ENCODE measurements at places on chromosomes 16 and 17. TPM values are rescaled to one million over a fixed set of nuclear protein-coding genes. Genes with fewer than 3 reads are reported as not detected.

GRCh38 chr16:62950351-62950750 is 914.1 kb upstream of the CDH8 start:
- H3K36me3 ChIP-seq = no peaks in the 10 kb centered on the region
- no peaks in the 10 kb centered on the region for H3K4me1 ChIP-seq
- DNase-seq = no peak
- H3K4me3 ChIP-seq = no peak overlapping the region
- H3K27me3 ChIP-seq = no peaks in the 10 kb centered on the region

DNA sequence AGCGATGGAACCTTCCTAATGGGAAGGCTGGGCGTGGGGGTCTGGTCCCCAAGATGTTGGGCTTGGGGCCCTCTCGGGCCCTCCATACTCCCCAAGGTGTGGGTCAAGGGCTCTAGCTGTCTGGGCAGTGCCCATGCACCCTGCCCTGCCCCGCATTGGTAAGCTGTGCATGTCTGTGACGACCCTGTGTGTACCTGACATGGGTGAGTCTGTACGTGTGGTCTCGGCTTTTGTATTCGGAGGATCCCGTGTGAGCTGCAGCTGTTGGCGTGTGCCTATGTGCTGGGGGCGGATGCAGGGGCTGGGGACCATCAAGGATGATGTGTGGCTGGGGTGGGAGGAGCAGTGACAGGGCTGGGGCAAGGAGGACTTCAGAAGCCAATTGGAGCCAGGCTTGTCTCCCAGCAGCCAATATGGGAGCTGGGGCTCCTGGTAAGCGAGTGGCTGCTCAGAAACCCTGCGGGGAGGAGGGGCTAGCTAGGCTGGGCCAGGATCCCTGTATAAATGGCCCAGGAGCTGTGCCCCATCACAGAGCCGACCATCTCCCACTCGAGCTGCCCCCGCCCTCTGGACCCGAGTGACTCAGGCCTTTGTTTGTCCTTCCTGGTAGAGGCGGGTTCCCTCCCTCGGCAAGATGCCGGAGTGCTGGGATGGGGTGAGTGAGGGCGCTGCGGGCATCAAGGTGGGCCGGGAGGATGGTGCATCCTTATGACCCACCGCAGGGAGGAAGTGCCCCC is at the start of gene NDRG4:
TSS of gene NDRG4 (plus strand) at position 529 of the 737 bp plus-strand sequence. CDS start at position 635, 106 bp downstream.
- no peaks in the 10 kb centered on the region for H3K36me3 ChIP-seq
- H3K27me3 ChIP-seq = peaks cover 17% of the 10 kb centered on the region

DNA sequence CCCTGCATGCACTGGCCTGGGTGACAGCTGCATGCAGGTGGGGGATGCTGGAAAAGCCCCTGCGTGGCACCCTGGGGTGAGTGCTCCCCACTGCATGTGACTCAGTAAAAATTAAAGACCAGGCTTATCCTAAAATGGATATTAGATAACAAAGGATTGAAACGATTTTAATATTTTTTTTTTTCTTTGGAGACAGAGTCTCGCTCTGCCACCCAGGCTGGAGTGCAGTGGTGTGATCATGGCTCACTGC is 334.9 kb downstream of the C16orf95 start:
- no peaks in the 10 kb centered on the region for H3K27me3 ChIP-seq
- H3K27ac ChIP-seq = no peak overlapping the region
- DNase-seq = no peak
- H3K36me3 ChIP-seq = no peaks in the 10 kb centered on the region
- no peak overlapping the region for H3K4me3 ChIP-seq
- no peaks in the 10 kb centered on the region for H3K4me1 ChIP-seq

- no peaks in the 10 kb centered on the region for H3K36me3 ChIP-seq
- H3K4me3 ChIP-seq = no peak overlapping the region
- H3K4me1 ChIP-seq = no peaks in the 10 kb centered on the region
- H3K27me3 ChIP-seq = no peaks in the 10 kb centered on the region
These were observed 14.8 kb downstream of the VASN start for GRCh38 chr16:4386451-4386805.

The PDE6G gene
- not detected for total RNA-seq

- no peak overlapping the region for H3K4me3 ChIP-seq
- H3K4me1 ChIP-seq = peaks cover 9% of the 10 kb centered on the region
- H3K27me3 ChIP-seq = no peaks in the 10 kb centered on the region
- H3K27ac ChIP-seq = no peak overlapping the region
- no peak for DNase-seq
These were observed 4.9 kb downstream of the PGAP6 start for GRCh38 chr16:376817-377418.

DNA sequence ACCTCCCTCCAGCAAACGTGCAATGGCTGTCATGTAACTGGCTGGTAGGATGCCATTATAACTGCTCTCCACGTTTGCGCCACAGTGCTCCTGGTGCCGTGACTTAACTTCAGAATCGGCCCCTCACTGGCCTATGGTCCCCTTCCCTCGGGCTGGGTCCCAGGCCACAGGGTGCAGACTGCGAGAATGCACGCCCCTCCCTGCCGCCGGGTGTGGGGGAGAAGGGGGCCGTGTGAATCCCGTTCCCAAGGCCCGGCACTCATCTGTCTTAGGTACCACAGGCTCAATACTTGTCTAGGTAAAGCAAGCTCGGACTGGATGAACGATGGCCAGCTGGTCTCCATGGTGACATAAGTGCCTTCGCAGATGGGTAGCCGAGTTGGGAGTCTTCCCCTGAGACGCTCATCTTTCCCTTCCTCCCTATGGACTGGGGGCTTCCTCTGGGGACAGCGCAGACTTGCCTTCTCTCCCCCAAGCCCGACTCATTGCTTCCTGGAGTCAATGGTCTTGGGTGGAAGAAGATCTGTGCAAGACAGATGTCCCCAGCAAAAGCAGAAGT is 37.8 kb downstream of the TIMM22 start:
- no peak overlapping the region for H3K4me3 ChIP-seq
- DNase-seq = no peak
- no peak overlapping the region for H3K27ac ChIP-seq
- no peaks in the 10 kb centered on the region for H3K36me3 ChIP-seq

The HOXB13 gene
- not detected for total RNA-seq

GRCh38 chr17:75816693-75817092 is 27.5 kb downstream of the UNC13D start:
- DNase-seq = no peak
- no peak overlapping the region for H3K4me3 ChIP-seq
- H3K27me3 ChIP-seq = no peaks in the 10 kb centered on the region
- peaks cover 95% of the 10 kb centered on the region for H3K36me3 ChIP-seq
- no peak overlapping the region for H3K27ac ChIP-seq

DNA sequence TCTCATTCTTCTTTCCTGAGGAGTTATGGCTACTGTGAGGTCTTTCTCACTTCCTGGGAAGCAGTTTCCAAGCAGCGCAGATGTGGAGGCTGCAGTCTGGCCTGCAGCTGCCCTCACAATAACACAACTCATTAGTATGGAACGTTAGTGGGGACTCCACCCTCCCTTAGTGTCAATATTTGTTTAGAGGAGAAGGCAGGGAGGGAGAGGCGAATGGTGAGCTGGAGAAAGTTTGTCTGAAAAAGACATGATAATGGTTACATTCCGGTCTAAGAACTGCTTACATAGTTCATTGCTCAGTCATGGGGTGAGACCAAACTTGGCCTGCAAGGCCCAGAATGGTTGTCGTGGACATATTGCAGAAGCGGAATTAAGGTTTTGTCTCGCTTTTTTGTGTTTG is 170.2 kb downstream of the HS3ST3B1 start:
- no peak overlapping the region for H3K27ac ChIP-seq
- no peak overlapping the region for H3K4me3 ChIP-seq
- H3K27me3 ChIP-seq = no peaks in the 10 kb centered on the region
- H3K36me3 ChIP-seq = no peaks in the 10 kb centered on the region
- DNase-seq = no peak
- H3K4me1 ChIP-seq = no peaks in the 10 kb centered on the region

The C17orf67 gene
- total RNA-seq = 0.16 TPM

GRCh38 chr16:9964426-9964825 is 217.8 kb downstream of the GRIN2A start:
- no peaks in the 10 kb centered on the region for H3K4me1 ChIP-seq
- DNase-seq = no peak
- H3K27ac ChIP-seq = no peak overlapping the region
- no peaks in the 10 kb centered on the region for H3K36me3 ChIP-seq
